A549 treated with Hydrocortisone at 1 μM for 4 hours (cell line): ENCODE measurements at places on chromosomes 2 and 18. TPM values are rescaled to one million over a fixed set of nuclear protein-coding genes. Genes with fewer than 3 reads are reported as not detected.

Gene SPHKAP
- not detected in 5 replicates for total RNA-seq

Gene PLGLB1
- 0.36 to 0.82 TPM (median 0.49 TPM) in 5 replicates for total RNA-seq

Gene GYPC
- total RNA-seq: not detected in 5 replicates

Gene SNRNP27
- 45.4 to 69.0 TPM (median 53.1 TPM) in 5 replicates for total RNA-seq

Gene RPRD1A
- total RNA-seq: 16.9 to 23.2 TPM (median 21.6 TPM) in 5 replicates

Gene CDK5R2
- total RNA-seq: 4.4 to 6.8 TPM (median 6.5 TPM) in 5 replicates

Gene ALPG
- total RNA-seq: 0.31 to 0.38 TPM (median 0.36 TPM) in 5 replicates

Gene PTPRN
- total RNA-seq: 1.0 to 1.5 TPM (median 1.2 TPM) in 5 replicates

Gene KYNU
- 232 to 288 TPM (median 242 TPM) in 5 replicates for total RNA-seq

Gene SPATA3
- total RNA-seq: not detected in 5 replicates

Gene LIPG
- 0.09 to 0.34 TPM (median 0.18 TPM) in 5 replicates for total RNA-seq

Gene SOX11
- total RNA-seq: not detected in 5 replicates

Gene VAMP5
- 0.20 to 0.25 TPM in 2 of 5 replicates, not detected in the others for total RNA-seq

Gene LDLRAD4
- 1.4 to 2.5 TPM (median 1.7 TPM) in 5 replicates for total RNA-seq

Gene VIT
- total RNA-seq: not detected in 5 replicates

Gene MYO5B
- 7.3 to 9.2 TPM (median 8.4 TPM) in 5 replicates for total RNA-seq
